ENCODE measurements at places on chromosomes 12 and 14. TPM values are rescaled to one million over a fixed set of nuclear protein-coding genes. Genes with fewer than 3 reads are reported as not detected.

GRCh38 chr12:124321556-124322270 lies 26.8 kb downstream of the RFLNA start:
- no peak for DNase-seq

GRCh38 chr12:102959391-102959790 lies 1.9 kb downstream of the ASCL1 start:
- DNase-seq: no peak

DNA sequence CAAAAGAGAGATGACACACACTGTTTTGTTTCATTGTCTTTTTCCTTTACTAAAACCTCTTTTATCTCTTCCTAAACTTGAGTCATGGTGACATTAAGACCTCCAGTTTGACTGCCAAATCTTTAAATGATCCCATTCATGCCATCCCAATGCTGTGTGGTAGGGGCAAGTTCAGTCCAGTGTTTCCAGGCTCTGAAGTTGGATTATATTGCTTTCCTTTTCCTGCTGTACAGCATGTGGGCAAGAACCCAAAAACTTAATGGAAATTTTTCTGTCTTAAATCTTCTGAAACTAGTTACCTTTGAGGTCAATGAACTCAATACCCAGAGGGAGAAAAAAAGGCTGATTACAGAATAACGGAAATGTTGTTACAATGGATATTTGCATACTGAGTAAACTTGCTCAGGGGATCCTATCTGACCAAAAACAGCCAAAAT lies 187.1 kb upstream of the FAR2 start:
- DNase-seq: no peak

Gene ADSS1
- 1.9 TPM for total RNA-seq

DNA sequence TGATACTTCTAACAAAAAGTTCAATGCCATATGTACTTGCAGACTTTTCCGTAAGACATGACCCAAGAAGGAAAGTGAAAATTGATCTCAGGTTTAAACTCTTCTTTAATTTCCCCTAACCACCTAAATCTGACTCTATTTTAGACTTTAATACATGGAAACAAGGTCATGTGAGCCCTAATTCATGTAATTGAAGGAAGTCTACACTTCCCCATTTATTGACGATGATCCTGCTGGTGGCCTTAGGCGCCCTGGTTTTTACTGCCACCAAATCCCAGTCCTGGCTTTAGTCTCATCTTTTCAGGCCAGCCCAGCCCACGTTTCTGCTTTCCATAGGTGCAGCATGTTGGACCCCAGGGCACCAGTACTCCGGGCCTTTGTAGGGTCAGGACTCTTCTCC lies 157.9 kb downstream of the PELI2 start:
- no peak for DNase-seq

GRCh38 chr14:64253672-64254071 lies 40.5 kb downstream of the ESR2 start:
- no peak for DNase-seq

- DNase-seq: no peak
Measured at GRCh38 chr12:115867854-115868253, 409.6 kb downstream of the MED13L start.

Gene TCTN2
- 22.8 TPM for total RNA-seq

Gene KCTD10
- total RNA-seq: 48.3 TPM

GRCh38 chr14:93331002-93331727 lies 1.7 kb downstream of the BTBD7 start:
- no peak for DNase-seq

DNA sequence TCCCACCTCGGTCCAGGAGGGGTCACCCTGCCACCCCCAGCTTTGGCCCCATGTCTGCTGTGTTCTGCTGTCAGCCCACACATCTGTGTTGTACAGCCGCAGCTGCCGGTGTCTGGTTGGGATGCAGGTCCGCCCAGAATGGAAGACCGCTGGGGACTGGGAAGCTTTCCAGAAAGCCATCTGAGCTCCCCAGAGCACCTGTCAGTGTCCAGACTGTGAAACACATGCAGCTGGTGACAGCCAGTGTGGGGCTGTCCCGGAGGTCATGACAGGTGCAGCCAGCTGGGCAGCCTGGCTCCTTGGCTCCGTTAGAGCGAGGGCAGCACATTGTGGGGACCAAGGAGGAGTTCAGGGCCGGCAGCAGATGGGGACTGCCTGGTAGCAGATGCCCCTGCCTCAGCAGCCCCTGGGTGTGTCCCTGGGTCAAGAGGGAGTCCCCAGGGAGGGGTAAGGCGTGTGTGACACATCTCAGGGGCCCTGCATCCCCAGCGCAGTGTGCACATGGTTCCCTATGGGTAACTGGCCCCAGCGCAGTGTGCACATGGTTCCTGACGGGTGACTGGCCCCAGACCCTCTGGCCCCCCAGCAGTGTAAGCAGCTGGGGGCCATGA lies 16.4 kb downstream of the CEP170B start:
- no peak for DNase-seq
